NCI-H1048 (cell line): ENCODE measurements at places on chromosomes 7 and 10.

DNA sequence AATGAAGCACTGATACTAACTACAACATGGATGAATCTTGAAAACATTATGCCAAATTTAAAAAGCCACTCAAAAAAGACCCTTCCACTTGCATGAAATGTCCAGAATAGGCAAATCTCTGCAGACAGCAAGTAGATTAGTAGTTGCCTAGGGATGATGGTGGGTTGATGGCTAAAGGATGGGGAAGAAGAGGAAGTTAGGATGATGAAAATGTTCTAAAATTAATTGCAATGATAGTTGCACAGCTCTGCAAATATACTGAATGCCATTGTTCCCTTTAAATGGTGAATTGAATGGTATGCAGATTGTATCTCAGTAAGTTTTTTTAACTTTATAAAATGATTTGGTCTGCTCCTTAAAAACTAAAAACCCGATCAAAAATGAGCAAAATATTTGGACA lies 7.3 kb upstream of the LIPA start:
- DNase-seq = no peak

GRCh38 chr10:74417397-74417796 lies 266.4 kb downstream of the ADK start:
- no peak for DNase-seq

GRCh38 chr7:140719721-140720120 lies 23.2 kb downstream of the NDUFB2 start:
- DNase-seq = no peak

DNA sequence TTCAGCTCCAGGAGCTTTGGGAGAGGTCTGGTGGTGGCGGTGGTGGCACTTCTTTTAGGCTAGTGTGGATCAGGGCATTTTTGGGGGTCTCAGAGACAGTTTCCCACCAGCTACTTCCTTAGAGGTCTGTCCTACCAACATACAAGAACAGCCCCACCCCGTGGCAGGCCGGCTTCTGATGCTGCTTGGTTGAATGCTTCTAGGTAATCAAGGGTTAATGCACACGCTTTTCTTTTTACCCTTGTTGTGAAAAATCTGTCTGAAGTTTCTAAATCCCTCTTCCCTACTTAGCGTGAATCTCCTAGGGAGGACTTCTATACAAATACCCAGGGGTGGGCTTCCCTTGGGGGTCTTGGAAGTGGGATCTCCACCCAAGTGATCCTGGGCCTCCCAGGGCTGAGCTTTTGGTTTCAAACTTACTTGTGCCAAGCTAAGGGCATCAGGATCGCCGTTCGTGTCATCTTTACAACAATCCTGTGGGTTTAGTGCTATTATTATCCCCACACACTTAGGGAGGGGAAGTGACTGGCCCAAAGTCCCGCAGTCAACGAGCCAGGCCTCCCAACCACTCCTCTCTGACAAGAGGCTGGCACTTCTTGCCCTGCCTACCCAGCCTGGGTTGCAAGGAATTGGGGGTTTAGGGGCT lies 1.7 kb downstream of the SH2B2 start:
- no peak for DNase-seq

- no peak for DNase-seq
These were observed 12.5 kb downstream of the PSAP start for GRCh38 chr10:71838264-71839211.

GRCh38 chr7:95609277-95609971 lies 13.1 kb upstream of the PDK4 start:
- no peak for DNase-seq

DNA sequence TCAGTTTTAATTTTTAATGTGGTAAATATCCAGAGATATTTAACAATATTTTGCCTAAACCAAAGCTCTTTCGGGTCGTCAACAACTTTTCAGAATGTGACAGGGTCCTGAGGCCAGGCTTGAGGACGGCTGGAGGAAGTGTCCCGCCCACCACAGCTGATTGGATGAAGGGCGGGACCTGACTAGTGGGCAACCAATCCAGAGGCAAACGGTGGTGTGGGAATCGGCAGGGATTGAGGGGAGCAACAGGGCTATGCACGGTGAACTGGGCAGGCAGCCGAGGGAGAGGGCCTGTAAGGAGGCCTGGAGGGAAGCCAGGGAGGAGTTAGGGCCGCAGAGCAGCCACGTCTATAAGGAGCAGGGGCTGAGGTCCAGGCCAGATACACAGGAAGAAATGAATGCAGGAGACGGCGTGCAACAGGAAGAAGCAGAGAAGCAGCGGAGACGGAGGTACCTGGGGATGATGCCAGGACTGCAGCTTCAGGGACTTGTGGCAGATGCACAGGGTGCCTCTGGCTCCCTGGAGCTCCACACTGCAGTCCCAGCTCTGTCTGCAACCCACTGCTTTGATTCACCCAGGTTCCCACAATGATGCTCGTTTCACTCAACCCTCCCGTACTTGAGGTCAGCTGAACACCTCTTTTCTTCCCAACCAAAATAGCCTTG lies 46.1 kb upstream of the ZMIZ1 start:
- no peak for DNase-seq

DNA sequence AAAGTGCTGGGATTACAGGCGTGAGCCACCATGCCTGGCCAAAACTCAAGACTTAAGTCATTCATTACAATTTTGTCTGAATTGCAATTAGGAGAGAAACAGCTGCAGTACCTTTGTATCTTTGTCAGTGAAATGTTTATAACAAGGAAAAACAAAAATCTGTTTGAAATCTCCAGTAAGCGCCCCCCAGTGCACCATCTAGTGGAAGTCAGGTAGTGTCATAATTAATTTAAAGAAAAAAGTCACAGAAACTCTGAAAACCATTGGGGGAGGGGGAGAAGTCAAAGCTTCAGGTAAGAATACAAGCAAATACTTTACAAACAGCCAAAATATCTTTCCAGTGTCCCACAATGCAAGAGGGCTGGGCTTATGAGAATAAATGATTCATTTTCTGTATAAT lies 2.8 kb downstream of the MPP7 start:
- no peak for DNase-seq

DNA sequence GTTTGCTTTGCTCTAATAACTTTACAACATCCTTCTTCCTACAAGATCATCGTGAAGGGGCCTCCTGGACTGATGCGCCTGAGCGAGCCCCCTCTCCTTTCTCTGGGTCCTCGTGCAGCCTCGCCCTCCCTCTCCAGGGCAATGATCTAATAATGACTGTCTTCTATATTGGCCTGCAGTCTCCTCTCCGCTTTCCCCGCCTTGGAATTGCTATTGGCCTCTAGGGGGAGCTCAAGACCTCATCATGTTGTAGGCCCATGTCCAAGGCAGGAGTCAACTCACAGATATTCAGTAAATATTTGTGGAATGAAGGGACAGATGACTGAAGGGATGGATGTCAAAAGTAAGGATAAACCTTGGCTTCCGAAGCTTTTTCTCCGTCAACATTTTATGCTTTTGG lies 1180.3 kb downstream of the TYW1 start:
- peak; percentile 58 for DNase-seq

GRCh38 chr7:126856691-126857291 lies 395.9 kb downstream of the GRM8 start:
- DNase-seq = no peak

DNA sequence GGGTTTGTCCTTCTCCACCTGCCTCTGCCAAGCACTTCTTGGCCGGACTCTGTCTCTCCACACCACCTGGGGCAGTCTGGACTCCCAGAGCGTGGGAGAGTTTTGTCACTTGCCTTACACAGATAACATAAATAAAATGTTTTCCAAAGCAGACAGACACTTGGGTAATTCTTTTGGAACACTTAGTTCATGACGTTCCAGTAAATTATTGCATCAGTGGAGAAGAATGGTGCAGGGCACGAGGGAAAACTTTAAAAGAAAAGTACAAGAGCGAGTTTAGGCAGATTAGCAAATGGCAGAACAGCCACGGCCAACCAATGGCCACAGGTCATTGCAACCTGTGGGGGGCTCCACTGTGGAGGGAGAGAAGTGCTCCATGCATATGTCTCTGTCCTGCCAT lies 170.6 kb upstream of the GRB10 start:
- no peak for DNase-seq

DNA sequence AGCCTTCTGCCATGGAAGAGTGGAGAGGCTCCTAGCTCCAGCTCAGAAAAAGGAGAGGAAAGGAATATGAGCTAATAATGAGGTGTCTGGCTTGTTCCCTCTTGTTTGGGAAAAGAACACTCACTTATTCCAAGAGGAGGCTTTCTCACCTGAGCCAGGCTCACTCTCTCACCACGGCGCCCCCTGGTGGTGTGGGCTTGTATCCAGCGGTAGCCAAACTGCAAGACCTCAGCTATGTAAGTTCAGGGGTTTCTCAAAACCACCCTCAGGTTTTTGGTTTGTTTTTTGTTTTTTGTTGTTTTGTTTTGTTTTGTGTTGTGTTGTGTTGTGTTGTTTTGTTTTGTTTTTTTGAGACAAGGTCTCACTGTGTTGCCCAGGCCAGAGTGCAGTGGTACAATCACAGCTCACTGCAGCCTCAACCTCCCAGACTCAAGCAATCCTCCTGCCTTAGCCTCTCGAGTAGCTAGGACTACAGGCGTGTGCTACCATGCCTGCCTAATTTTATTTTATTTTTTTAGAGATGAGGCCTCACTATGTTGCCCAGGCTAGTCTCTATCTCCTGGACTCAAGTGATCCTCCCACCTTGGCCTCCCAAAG lies 124.0 kb downstream of the TMEM130 start:
- peak; percentile 42 for DNase-seq

- DNase-seq = no peak
These were observed 94.2 kb downstream of the CDK14 start for GRCh38 chr7:90690159-90690858.

DNA sequence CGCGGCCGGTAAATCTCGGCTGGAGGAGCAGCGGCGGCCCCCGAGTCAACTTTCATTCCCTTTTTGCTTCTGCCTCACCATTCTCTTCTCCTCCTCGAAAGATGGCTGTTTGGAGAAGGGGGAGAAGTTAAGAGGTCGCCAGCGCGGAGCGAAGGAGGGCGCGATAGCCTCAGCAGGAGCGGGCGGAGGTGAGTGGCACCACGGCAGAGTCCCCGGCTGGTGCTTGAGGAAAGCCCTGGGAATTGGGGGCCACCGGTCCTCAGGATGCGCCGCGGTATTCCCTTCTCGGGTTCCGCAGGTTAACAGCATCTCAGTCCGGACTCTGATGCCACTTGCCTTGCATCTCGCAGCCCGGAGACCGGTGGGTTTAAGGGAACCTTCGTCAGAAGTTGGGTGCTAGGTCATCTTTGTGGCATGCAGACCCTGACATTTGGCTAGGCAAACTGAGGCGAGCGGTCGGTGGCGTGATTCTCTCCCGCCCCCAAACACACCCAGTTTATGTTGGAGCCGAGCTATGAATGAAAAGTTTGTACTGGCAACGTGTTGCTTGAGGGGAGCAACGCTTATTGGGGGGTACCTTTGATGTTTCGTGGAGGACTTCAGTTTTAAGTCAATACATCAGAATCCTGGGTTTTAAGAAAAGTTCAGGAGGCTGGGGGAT lies 59.5 kb upstream of the PRPS1L1 start:
- DNase-seq = no peak

GRCh38 chr7:36871863-36872262 lies 147.6 kb upstream of the AOAH start:
- DNase-seq = no peak

DNA sequence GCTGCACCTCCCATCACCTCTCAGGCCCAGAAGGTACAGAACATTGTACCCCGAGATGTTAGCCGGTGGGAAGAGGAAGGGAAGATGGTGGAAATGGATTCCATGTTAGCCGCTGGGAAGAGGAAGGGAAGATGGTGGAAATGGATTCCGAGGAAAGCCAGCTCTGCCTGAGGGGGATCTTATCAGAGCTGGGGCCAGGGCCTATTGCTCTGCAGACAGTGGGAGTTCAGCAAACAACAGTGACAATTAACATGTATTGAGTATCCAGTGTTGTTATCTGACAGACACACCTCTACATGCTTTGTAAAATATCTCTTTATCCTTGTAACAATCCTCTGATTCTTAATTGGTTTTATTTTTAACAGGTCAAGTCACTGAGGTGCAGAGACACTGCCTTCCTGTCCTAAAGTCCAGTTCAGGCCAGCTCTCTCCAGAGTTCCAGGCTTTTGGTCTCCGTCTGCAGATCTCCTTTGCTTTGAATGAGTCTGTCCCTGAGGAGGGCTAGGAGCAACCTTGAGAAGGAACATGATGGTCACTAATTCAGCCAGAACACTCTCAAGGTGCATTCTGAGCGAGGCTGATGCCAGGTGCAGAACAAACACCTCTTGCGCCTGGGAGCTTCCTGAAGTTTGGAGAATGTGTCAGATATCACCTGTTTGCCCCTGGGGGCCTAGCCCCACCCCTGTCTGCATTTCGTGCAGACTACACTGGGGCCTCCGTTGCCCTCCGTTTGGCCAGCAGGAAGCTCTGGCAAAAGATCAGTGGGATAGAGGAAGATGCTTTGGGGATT lies 82.4 kb upstream of the PODXL start:
- no peak for DNase-seq

- DNase-seq = no peak
These were observed 41.6 kb upstream of the CFAP46 start for GRCh38 chr10:132984008-132984295.

- DNase-seq = no peak
These were observed 123.5 kb downstream of the ADCY1 start for GRCh38 chr7:45697576-45698136.

DNA sequence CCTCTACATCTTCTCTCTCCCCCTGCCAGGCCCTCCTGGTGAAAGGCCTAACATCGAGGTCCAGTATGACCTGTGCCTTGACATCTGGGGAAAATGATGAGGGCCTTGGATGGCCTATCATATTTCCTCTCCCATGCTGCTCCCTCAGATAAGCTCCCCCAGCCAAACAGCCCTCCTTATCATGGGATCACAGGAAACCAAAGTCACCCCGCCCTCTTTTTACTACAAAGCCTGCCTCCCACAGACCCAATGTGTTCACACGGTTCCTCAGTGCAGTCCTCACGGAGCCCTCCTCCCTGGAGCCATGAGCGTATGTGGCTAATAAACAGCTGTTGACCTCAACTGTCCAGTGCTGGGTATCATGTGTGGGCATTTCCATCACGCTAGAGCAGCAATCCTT lies 32.0 kb downstream of the C10orf90 start:
- DNase-seq = no peak

GRCh38 chr7:108525327-108525984 lies 479 bp downstream of the PNPLA8 start:
- DNase-seq = peak; percentile 20

GRCh38 chr10:133554600-133554999 lies 10.8 kb downstream of the SYCE1 start:
- no peak for DNase-seq
